ENCODE measurements at places on chromosomes 12 and 14.

- DNase-seq = no peak
Measured at GRCh38 chr14:24774187-24774915, 140.4 kb upstream of the GZMB start.

GRCh38 chr12:113347-113746 lies 46.8 kb downstream of the IQSEC3 start:
- DNase-seq = no peak

GRCh38 chr14:69693801-69694729 lies 72.9 kb upstream of the SRSF5 start:
- no peak for DNase-seq

DNA sequence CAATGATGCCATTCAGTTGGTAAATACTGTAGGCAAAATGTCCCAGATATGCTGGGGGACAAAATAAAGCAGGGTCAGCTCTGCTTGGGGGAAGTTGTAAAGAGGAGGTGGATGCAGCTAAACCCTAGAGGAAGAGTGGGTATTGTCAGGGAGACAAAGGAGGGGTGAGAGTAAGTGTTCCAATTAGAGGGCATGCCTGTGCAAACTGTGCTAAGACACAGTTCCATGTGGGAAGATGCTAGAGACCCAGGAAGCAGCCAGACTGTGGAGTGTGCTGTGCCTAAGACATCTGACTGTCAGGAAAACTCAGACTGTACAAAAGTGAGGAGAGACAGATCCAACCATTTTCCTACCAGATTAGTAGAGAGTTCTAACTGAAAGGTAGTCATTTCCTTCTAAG lies 474.3 kb downstream of the ATP23 start:
- DNase-seq = no peak

GRCh38 chr12:70605976-70606375 lies 31.3 kb downstream of the PTPRB start:
- DNase-seq = no peak

GRCh38 chr12:14981049-14981448 lies 8.2 kb downstream of the PDE6H start:
- DNase-seq = no peak

DNA sequence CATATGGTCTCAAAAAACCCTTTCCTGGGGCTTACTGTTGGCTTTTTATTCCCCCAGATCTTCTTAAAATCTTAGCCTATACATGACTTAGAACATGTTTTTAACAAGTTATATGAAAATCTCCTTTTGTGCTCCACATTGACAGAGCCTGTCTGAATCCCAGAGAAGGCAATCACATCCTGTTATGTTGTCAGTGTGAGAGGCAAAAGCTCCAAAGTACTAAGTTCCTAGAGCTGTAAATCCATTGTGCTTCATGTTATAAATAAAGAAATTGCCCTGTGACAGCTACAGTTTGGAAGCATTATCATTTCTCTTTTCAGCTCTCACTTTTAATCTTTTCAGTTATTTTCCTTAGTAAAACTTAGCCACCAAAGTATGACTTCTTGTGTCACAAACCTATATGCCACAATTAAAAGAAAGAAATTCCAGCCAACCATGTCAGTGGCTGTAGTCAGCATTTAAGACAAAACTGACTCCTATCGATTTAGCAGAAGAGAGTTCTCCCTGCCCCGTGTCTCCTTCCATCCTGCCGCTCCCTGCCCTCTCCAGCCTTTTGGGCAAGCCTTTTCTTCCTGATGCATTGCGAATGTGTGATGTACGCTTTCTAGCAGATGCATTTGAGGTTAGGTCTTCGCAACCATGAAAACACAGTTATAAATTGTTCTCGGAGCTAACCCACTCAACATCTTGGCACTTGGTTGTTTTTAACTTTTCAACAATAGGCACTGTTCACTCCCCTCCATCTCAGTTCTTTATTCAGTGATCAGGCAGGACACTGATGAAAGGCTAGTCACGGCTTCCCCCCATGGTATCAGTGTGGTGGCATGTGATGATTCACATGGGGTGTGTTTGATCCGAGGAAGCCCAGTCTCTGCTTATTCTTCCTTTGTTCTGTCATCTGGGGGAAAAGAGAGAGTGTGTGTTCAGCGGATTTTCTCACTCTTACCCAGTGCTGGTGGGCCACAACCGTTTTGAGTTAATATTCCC lies 143.5 kb downstream of the SSPN start:
- DNase-seq = peak; percentile 77

GRCh38 chr12:3526776-3527175 lies 35.8 kb downstream of the PRMT8 start:
- DNase-seq = no peak

DNA sequence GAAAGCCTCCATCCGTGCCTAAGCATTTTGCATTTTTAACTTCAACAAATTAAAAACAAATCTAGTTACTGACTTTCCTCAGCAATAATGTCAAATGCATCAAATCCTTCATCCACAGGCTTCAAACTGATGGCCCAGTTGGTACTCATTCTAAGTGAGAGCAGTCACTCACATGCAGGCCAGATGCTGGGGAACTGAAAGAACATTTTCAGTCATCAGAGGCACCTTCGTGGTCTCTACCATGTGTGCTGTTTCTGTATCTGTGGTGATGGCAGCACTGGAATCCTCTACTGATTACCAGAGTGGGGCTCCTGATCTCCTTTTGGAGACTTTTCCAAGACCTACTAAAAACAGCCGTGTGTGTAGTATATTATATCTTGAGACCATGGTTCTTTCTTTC lies 145.2 kb downstream of the PRIMA1 start:
- DNase-seq = no peak

GRCh38 chr12:88638388-88638787 lies 58.1 kb upstream of the KITLG start:
- DNase-seq = no peak

DNA sequence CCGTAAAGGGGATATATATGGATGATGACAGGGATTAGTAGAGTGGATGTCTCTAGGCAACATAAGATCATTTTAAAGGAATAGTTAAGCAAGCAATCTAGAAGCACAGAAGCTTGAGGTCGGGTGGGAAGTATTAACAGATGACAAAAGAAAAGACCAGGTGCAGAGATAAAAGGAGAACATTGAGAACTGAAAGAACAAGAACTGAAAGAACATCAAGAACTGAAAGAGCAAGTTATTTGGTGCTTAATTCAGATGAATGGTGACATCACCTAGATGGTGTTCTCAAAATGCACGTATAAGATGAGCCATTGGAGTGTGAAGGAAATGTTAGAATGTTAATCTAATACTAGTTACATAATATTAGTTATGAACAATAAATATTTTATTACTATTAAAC lies 224.0 kb upstream of the PDE3A start:
- DNase-seq = no peak

DNA sequence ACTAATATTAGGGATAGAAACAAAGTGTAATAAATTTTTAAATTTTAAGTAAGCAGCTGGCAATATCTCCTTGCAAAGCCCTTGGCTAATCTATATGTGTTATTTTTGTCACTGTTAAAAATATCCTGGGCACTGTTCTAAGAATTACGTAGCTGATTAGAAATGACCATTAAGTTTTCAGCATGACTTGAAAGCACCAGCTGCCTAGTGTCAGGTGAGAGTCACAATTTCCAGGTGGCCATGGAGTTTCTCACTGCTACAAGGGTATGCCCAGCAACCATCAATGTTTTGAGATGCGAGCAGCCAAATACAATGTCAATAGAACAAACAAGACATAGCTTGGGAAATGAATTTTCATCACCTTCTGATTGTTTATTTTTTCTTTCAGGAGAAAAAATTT lies 23.3 kb upstream of the GYS2 start:
- no peak for DNase-seq

DNA sequence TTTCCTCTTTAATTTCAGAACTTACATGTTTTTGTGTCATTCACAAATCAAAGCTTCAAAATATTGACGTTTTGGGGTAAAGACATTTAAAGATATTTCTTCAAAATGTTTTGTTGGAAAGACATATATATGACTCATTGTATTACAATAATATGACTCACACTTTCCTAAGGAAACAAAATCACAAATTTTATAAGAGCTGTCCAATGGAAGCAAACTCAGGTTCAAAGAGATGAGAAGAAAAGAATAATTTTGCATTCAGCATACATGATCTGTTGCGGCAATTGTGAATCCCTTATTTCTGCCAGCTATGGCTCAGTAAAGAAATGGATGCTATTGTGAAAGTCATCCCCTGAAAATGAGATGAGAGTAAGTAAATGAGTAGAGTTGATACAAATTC lies 82.7 kb downstream of the GRIP1 start:
- DNase-seq = no peak

- no peak for DNase-seq
Measured at GRCh38 chr14:96811985-96812667, 14.9 kb downstream of the VRK1 start.

Data from SJSA1 (cell line).